Endothelial cell of coronary artery (primary cell): ENCODE measurements at places on chromosomes 1 and 21. TPM values are rescaled to one million over a fixed set of nuclear protein-coding genes. Genes with fewer than 3 reads are reported as not detected.

Gene RBP7
- 0.28 TPM in 1 of 2 replicates, not detected in the other for total RNA-seq

Gene OR2T4
- total RNA-seq, result not detected in 2 replicates

Gene RUNX3
- total RNA-seq, result under 0.01 TPM in 1 of 2 replicates, not detected in the other

Gene TLCD4
- total RNA-seq, result under 0.01 TPM in 2 replicates

Gene C1orf116
- not detected in 2 replicates for total RNA-seq

Gene HRNR
- not detected in 2 replicates for total RNA-seq

Gene ADORA1
- not detected in 2 replicates for total RNA-seq

Gene TMEM240
- total RNA-seq, result 2.8 and 3.1 TPM in 2 replicates

Gene LMX1A
- total RNA-seq, result not detected in 2 replicates

Gene SELE
- total RNA-seq, result 3.2 and 5.4 TPM in 2 replicates

Gene ZBTB8A
- total RNA-seq, result 6.2 and 6.3 TPM in 2 replicates
